Activated naive CD4-positive, alpha-beta T cell (primary cell): ENCODE measurements at places on chromosomes 12 and 14.

- no peak for DNase-seq
Measured at GRCh38 chr14:50728836-50729235, 60.7 kb upstream of the SAV1 start.

GRCh38 chr12:49121047-49121696 is 10.0 kb downstream of the TUBA1B start:
- DNase-seq = no peak

DNA sequence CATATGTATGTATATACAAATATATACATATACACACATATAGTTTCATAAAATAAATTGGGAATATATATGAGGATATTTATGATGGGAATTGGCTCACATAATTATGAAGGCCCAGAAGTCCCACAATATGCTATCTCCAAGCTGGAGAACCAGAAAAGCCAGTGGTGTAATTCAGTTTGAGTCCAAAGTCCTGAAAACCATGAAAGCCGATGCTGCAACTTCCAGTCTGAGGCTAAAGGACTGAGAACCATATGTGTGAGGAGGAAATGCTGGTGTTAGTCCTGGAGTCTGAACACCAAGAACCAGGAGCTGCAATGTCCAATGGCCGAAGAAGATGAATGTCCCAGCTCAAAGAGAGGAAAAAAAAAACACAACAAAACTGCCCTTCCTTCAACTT is 65.5 kb upstream of the PRKD1 start:
- no peak for DNase-seq

- no peak for DNase-seq
Measured at GRCh38 chr12:90173499-90174197, 465.0 kb upstream of the ATP2B1 start.

DNA sequence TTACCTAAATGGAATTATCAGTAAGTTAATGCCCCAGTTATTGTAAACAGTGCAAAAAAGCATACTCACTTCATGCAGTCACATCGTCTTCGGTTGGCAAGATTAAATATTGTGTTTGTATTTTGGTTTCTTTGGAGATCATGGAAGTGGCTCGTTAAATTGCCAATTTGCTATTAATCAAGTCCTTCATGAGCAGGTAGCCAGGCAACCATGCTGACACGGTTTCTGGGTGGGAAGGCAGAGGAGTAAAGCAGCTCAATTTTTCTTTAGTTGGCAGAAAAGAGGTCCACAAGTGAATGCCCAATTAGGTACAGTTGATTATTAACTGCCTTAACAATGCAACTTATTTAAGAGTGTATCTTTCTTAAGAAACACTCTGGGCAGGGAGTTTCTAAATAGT is 43.9 kb downstream of the PPP4R3A start:
- no peak for DNase-seq

- DNase-seq = no peak
Measured at GRCh38 chr14:29652571-29652970, 275.1 kb downstream of the PRKD1 start.

DNA sequence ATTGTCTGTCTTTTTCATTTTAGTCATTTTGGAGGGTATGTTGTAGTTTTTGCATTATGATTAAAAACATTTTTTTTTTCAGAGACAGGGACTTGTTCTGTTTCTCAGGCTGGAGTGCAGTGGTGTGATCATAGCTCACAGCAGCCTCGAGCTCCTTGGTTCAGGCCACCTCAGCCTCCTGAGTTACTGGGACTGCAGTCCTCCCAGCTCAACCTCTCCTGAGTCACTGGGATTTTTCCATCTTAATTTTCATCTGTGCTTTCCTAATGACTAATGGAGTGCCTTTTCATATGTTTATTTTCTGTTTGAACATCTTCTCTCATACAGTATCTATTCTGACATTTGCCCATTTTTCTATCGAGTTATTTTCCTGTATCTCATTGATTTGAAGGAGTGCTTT is 52.6 kb downstream of the DYRK2 start:
- no peak for DNase-seq
